T-helper 22 cell (primary cell): ENCODE measurements at places on chromosomes 2 and 18.

DNA sequence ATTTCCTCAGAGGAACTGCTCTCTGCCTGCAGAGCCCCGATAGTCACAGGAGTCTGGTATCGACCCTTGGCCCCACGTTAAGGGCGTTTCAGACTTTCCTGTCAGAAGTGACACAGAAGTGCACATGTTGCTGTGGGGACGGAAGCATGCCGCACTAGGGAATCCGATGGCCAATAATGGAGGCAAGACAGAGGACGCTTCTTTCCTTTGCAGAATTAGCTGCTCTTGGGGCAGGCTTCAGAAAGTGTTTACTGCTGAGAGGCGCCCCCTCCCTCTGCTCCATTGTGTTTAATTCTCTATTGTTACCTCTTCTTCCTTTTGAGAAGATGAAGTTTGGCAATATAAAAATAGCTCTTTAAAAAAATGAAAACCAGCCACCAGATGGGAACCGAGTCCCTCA lies 118.6 kb upstream of the EML6 start:
- DNase-seq, result no peak

GRCh38 chr2:109333414-109334210 lies 204.6 kb downstream of the SH3RF3 start:
- DNase-seq, result no peak

GRCh38 chr2:40937284-40937683 lies 485.4 kb upstream of the SLC8A1 start:
- no peak for DNase-seq

DNA sequence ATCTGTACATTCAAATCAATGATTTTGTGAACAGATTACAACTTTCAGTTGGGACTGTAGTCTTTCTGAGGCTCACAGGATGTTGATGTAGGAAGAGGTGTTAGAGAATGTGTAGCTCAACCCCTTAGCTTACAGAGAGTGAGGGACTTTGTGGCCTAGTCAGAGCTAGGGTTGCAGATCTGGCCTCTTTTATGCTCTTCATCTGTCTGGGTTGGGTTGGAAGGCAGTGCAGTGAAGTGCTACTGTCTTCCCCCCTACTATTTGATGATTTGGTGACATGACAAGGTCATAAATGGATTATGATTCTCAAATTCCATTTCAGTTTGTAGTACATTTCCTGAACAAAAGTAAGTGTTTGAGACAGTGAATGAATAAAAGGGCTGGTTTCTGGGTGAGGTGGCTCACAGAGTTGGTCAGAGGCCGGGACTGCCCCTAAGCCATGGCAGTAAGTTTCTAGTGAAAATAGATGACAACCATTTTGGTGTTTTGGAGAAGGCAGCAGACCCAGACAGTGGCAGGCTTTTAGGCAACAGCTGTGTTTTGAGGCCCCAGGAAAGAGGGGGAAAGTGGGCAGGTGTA lies 21.6 kb downstream of the MAP4K4 start:
- no peak for DNase-seq

GRCh38 chr2:27356056-27356381 lies 545 bp downstream of the GTF3C2 start:
- DNase-seq, result no peak

- no peak for DNase-seq
Measured at GRCh38 chr18:44518091-44518615, 162.5 kb upstream of the SETBP1 start.

DNA sequence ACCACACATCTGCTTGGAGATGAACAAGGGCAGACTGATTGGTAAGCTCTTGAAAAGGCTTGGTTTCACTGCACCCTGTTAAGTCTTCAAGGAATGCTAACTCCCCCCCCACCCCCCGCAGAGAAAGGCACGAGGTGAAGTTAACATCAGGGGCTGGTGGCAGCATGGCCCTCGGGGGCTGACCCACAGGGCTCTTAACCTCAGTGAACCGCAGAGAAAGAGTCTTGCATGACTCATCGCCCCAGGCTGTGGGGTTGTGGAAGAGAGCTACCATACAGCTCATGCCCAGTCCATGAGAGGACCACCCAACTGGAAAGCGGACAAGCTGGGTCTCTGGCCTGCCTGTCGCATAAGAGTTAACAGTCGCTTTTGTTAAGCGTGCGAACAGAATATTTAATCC lies 10.6 kb upstream of the CEP68 start:
- no peak for DNase-seq

DNA sequence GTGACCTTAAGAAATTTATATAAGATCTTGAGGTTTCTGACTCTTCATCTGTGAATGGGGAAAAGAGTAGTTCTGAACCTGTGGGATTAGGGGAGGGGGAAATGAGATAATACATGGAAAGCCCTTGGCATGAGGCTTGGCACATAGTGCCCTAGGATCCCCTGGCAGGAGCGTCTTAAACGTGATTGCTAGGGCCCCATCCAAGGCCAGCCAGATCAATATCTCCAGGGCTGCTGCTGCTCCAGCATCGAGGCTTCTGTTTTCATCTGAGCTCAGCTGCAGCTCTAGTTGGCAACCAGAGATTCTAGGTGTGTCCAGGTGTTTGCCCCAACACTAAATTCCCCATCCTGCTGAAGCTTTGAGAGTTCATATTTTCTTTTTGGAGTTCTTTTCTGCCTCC lies 71.0 kb downstream of the IL1R2 start:
- no peak for DNase-seq

- no peak for DNase-seq
Measured at GRCh38 chr2:106189325-106189724, 4.8 kb downstream of the UXS1 start.

GRCh38 chr2:105309147-105309545 lies 20.4 kb downstream of the TGFBRAP1 start:
- DNase-seq, result no peak

- no peak for DNase-seq
Measured at GRCh38 chr2:226835420-226835795, 446 bp upstream of the RHBDD1 start.

GRCh38 chr2:85564144-85564563 lies 2.9 kb upstream of the GGCX start:
- no peak for DNase-seq

GRCh38 chr2:29629495-29629894 lies 291.9 kb downstream of the ALK start:
- DNase-seq, result no peak

GRCh38 chr2:173607606-173608311 lies 253.1 kb downstream of the CDCA7 start:
- DNase-seq, result no peak

- DNase-seq, result no peak
Measured at GRCh38 chr2:216092646-216093045, 10.9 kb downstream of the TMEM169 start.

DNA sequence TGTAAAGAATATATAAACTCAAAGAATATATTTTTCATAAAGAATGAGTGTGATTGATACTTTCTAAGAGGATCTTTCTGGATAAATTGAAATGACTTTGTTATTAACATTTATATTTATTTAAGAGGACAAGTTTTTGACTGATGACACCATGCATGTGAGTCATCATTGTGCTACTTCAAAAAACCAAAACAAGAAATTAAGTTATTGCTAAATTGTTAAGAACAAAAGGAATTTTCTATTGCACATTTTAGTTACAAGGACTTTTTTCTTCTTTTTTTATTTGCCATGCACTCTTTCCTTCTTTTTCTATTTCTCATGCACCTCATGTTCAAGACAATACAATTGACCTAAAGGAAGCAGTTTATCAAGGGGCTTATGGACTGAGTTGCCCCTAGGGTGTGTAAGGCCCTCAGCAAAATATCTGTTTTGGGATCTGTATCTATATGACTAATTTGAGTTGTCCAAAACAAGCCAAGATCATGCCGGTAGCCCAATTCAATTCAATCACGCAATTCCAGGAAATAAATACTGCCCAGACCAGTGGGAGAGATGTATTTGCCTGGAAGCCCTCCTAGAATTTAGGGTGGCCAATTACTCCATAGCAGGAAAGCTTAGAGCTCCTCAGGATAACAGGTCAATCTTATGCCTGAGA lies 654.3 kb downstream of the METTL4 start:
- no peak for DNase-seq

DNA sequence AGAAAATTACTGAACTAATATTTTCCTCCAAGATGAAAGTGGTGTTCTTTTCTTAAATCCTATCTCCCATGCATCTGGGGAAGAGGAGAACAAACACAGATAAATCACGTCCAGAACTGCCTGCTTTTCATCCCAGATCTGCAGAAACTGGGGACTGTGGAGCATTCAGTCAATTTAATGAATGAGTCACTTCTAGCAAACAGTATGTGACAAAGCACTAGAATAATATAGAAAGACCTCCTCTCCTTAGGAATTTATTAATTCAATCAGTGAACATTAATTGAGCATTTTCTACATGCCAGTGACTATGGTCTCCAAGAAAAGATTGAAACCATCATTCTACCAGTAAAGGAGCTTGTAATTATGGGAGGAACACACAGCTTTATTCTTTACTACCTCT lies 693.4 kb upstream of the ID2 start:
- DNase-seq, result no peak

DNA sequence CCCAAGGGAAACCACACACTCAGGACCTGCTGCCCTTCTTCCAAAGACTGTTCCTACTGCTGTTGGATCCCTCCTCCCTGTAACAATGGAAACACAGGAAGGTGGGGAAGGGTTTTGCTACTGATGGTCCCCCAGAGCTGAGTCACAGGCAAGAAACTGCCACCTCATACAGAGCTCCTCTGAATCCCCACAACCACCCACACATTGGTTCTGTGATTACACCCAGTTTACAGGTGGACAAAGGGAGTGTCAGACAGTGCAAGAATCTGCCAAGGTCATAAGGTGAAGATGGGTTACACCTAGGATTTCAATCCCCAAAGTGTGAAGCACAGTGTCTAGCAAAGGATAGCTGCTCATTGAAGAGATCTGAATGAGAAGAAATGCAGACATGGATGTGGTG lies 141.7 kb upstream of the LMAN1 start:
- no peak for DNase-seq

DNA sequence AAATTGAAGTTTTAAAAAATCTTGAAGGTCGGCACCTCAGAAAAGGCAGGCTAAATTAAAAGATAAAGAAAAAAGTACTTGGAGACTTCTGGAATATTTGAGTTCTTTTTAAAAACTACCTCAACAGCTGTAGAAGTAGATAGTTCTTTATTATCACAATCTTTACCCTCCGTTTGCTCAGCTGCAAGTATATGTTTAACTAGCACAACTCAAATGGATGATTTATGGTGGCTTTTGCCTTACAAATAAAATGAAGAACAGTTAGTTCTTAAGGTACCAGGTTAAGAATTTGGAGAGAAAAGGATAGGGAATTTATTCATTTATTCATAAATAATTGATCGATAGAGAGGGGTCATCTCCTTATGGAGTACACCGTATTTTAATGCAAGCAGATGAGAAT lies 237.6 kb upstream of the FOSL2 start:
- DNase-seq, result no peak

DNA sequence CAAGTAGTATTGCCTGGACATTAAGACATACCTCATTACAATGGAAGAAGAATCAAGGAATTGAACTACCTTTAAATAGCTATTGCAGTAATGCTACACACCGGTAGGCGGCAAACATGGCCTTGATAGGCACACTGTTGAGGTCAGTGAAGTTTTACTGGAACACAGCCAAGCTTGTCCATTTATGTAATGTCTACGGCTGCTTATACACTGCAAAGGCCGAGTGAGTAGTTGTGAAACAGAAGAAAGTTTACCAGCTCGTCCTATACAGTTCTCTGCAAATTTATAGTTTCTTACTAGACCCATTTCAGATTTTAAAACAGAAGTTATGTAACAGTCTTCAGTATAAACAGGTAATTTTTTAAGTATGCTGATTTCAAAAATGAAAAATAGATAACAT lies 38.8 kb downstream of the PPP4R1 start:
- no peak for DNase-seq

- DNase-seq, result no peak
Measured at GRCh38 chr18:43314941-43315340, 37.7 kb upstream of the SYT4 start.

DNA sequence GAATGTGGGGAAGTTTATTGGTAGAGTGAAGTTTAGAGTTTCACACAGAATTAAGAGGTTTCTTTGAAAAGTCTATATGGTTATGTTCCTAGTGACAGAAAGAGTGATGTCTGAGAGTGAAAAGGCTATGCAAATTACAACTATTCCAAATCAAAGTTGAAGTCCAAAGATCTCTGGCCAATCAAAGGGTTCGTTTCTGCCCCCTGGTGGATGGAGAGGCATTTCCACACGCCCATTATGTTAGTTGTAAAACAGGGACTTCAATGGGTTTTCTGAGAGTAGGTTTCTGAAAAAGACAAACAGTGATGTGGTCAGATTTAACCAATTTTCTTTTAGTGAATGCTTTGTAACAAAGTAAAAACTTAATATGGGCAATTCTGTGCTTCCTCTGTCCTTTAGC lies 441.5 kb upstream of the POU3F3 start:
- DNase-seq, result no peak

DNA sequence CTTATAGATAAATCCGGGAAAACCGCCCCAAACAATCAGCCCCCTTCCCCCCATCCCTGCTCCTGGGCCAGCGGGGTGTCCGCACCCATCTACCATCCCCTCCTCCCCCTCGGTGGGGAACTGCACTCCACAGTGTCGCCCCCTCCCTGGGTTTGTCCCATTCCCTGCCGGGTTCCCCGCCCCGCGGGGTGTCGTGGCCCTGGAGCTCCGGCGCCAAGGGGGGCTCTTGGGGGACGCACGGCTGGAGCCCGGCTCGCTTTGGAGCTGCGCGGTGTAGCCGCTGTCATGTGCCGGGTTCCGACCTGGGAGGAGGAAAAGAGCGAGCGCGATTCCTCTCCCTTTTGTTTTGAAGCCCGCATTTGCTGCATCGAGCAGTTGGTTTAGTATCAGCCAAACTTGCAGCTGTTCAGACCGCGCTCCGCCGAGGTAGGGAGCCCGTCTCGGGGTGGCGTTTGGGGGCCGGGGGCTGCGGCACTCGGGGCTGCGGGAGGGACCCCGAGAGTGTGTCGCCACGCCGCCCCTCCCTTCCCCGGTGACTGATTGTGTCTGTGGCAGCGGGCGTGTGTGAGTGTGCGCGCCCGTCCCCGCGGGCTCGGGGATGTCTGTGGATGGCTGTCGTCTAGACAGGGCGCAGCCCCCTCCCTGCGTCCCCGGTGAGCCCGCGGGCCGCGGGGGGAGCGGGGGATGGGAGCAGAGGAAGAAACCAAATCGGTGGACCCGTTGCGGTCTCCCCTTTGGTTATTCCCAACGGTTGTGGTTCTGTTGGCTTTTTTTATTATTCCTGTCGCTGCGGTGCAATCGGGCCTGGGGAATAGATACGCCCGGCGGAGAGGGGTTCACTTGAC lies 797 bp downstream of the CTIF start:
- DNase-seq, result no peak

DNA sequence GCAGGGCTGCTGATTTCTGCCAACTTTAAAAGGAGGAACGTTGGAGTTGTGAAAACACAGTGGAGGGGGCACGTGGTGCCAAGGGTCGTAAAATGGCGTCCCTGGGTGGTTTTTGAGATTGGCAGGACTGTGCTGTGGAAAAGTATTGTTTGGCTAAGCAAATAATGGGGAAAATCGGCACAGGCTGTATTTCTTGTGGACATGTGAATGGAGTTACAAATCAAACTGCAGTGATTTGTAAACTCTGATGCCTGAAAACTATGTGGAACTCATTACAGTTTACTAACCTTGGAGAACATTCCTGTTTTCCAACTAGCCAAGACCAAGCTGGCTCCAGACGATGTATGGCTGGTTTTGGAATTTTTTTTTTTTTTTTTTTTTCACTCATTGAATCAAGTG lies 68.7 kb downstream of the KCTD1 start:
- DNase-seq, result no peak
